ENCODE measurements at places on chromosomes 4 and X.

GRCh38 chrX:40012039-40012867 is 85.5 kb downstream of the BCOR start:
- no peak for DNase-seq

GRCh38 chr4:7984286-7984925 is 44.7 kb upstream of the AFAP1 start:
- no peak for DNase-seq

GRCh38 chr4:133147286-133147821 is 1.7 kb upstream of the PCDH10 start:
- no peak for DNase-seq

DNA sequence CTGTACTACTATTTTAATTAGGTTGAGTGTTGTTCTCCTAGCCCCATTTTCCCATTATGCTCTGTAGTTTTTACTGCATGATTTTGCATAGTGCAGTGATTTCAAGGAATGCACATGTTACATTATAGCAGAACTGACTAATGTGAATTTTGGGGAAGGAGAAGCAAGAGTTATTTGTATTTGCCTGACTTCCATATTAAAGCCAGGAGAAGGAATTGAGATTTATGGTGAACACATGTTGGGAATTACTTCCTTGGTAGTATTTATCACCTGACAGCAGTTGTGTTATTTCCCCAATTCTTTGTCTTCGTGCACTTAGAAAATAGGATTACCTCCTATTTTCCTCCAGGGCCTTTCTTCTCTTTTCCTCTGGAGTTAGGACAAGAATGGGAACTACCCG is 3.2 kb downstream of the TMEM144 start:
- DNase-seq, result no peak

DNA sequence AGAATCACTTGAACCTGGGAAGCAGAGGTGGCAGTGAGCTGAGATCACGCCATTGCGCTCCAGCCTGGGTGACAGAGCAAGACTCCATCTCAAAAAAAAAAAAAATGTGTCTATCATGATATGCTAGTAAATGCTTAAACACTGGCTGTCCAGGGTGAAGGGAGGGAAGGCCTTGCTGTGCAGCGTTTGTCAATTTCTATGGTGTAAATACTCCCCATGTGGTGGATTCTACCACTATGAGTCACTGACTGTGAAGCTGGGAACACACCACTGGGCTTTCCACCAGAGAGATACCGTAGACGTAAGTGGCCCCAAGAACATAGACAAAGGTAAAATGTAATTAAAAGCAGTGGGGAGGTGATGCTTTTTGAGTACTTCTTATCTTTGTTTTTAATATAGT is 51.3 kb upstream of the LEF1 start:
- no peak for DNase-seq
